ENCODE measurements at places on chromosomes 12 and 14.

DNA sequence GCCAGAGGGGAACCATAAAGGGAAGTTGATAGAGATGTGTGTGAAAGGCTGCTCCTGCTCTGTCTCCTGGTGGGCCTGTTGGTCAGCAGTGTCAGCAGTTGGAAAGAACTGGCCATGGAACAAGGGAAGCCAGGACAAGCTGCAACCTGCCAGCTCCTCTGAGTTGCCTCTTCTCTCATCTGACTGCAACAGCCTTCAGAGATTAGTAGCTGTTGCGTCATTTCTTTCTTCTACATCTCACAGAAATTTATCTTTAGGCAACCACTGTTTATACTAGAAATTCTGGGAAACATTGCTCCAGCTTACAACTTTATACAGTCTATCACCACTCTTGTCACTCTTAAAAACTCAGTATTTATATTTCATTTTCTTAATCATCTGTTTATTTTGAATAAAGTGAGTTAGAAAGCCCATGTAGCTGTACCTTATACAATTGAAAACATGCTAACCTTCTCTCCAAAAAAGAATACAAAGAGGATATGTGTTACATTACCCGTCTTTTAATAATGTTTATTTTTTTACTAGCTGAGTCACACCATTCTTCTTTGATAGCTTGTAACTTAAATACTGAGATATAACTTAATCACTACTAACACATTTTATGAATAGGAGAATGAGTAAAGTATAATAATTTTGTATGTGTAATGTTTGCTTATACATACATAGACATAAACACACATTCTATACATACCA lies 224.2 kb downstream of the LRFN5 start:
- DNase-seq: peak; percentile 35

DNA sequence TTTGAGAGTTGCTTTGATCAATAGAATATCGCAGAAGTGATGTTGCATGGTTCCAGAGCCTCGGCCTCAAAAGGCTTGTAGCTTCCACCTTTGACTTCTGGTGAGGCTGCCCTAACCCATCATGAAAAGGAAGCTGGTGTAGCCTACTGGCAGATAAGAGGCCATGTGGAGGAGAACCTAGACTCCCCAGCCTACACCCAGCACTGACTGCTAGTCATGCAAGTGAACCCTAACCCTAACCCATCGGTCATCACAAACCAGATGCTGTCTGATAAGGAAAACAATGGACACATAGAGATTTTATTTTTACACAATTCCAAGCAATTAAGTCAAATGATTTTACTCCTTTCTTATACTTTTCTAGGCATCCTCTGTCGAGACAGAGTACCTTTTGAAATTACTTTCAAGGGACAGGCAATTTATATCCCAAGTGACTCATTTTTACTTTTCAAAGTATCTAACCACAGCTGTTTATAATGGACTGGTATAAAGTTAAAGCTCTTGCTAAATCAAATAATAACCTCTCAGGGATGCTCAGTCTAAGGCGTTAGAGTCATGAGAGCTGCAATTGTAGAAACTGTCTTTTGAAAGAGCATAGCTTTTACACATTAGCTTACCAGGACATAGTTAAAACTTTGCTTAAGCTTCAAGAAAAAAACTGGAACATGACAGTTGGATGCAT lies 17.6 kb downstream of the PTPRB start:
- no peak for DNase-seq

- no peak for DNase-seq
Measured at GRCh38 chr12:33593753-33594152, 154.1 kb upstream of the SYT10 start.

DNA sequence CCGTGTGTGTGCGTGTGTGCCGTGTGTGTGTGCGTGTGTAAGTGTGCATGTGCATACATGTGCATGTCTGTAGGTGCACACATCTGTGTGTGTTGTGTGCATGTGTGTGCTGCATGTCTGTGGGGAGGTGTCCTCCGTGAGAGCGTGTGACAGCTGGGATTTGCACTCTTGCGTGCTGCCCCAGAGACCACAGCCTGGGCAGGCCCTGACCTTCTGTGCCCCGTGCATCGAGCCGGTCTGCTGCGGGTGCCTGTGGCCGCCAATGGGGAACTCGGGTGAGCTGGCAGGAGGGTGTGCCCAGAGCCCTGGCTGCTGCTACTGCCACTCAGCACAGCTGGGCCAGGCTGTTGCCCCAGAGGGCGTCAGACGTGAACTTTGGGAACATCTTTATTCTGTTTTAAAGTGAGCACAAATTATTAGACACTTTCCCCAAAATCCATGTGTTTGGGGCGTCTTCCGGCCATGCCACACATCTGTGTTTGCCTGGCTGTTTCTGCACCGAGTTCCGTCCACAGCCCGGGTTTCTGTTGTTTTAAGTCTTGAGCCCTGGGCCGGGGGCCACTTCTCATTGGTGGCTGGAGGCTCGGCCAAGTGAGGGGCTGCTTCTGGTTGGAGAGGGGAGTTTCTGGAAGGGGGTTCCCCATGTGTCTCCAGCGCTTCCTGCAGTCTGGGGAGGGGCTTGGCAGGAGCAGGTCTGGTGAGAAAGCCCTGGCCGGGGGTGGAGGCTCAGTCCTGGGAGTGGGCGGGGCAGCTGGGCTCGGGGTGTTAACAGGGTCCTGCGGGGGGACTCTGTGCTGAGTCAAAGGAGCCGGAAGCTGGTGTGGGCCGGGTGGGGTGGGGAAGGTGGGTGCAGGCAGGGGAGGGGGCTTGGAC lies 7.6 kb downstream of the CEP170B start:
- DNase-seq: no peak

- DNase-seq: no peak
Measured at GRCh38 chr14:68820999-68821683, 28.3 kb upstream of the ZFP36L1 start.

GRCh38 chr12:70422631-70423030 lies 56.5 kb downstream of the KCNMB4 start:
- DNase-seq: no peak

DNA sequence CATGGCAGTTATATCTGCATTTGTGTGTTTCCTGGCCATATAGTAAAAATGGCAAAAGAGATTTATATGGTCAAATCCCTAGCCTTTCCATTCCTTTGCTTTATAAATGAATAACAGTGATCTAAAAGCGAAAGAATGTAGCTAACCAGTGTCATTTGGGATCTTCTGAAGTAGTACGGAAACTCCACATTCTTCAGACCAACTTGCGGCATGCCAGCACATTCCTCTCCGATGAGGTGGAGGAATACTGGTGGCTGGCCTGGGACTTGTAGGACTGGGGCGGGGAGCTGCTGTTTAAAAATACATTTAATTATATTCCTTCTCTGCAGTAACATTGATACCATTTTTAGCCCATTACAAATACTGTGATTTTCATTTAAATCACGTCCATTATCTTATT lies 85.3 kb downstream of the SAMD4A start:
- peak; percentile 99 for DNase-seq

GRCh38 chr12:51591016-51591901 lies at the start of gene SCN8A:
TSS of gene SCN8A (plus strand) at chr12:51591233. CDS start at chr12:51662818, 71,585 bp downstream.
- peak; percentile 42 for DNase-seq

DNA sequence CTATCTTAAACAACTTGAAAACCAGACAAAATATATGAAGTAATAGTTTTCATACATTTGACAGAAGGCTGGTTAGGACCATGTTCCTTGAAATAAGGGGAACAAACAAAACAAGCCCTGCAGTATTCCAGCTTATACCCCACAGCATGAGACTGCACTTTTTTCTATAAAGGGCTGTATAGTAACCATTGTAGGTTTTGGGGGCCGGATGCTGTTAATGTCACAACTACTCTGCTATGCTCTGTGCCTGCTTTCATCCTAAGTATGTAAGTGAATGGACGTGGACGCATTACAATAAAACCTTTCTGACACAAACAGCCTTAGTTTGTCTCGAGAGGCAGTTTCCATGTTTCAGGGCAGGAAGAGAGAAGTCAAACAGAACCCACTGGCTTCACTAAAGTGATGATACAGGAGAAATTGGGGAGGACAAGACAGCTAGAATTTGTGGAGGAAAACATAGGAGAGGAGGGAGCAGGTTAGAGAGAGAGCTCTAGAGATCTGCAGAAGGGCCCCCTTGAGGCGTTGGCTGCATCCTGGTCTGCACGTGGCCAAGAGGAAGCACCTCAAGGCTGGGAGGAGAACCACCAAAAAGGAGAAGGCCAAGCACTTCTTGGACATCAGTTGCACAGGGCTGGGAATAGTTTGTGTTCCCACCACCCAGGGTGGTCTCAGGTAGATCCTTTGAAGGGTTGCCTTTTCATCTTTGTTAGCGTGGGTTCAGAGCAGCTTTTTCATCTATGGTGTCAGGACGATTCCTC lies 63.7 kb downstream of the TRAF3 start:
- DNase-seq: no peak

DNA sequence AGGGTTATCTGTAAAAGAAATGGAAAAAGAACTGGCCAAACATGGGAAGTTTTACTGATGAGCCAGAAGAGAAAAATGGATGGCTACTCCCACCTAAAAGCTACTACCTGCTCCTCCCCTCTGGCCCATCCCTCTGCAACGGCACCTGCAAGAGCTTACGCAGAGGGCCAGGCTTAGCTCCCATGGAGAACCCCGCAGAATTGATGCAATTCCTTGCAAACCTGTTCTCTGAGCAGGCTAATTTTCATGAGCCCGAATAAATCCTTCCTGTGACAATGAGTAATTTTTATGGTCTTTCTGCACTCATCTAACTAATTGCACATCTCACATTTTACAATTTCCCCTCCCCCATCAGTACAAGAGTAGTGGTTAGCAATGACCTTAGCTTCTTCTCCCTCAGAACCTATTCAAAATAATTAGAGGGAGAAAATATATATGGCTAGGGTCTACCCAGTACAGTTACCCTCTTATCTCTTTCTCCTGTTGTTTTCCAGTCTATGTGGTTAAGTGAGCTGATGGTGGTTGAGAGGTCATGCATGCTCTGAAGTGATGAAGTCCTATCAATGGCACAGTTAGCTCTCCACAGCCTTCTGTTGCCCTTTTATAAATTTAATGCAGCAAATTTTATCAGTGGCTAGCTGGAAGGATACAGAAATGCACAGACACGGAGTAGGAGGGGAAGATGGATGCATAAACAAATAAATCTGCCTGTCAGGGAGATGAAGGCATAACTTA lies 67.7 kb upstream of the NTF3 start:
- no peak for DNase-seq

GRCh38 chr14:68694516-68695235 lies 98.2 kb downstream of the ZFP36L1 start:
- no peak for DNase-seq

- DNase-seq: no peak
Measured at GRCh38 chr12:121295116-121295745, 1.3 kb downstream of the CAMKK2 start.

- no peak for DNase-seq
Measured at GRCh38 chr14:28999656-29000055, 233.1 kb downstream of the FOXG1 start.

GRCh38 chr12:12872934-12873275 lies 18.5 kb upstream of the GPRC5A start:
- DNase-seq: no peak

DNA sequence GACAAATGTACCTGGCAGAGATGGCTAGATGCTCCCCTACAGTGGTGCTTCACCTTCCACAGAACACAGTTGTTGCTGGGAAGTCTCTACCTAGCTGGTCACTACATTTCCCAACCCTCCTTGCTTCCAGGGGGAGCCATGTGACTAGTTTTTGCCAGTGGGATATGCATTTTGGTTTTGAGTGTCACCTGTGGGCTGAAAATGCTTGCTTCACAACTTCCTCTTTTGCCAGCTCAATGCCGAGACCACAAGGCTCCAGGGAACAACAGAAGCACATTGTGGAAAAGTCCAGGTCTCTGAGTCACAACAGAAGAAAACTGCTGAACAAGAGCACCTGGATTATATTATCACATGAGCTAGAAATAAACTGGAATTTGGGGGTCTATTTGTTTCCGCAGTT lies 48.5 kb upstream of the ARHGAP5 start:
- peak; percentile 44 for DNase-seq

DNA sequence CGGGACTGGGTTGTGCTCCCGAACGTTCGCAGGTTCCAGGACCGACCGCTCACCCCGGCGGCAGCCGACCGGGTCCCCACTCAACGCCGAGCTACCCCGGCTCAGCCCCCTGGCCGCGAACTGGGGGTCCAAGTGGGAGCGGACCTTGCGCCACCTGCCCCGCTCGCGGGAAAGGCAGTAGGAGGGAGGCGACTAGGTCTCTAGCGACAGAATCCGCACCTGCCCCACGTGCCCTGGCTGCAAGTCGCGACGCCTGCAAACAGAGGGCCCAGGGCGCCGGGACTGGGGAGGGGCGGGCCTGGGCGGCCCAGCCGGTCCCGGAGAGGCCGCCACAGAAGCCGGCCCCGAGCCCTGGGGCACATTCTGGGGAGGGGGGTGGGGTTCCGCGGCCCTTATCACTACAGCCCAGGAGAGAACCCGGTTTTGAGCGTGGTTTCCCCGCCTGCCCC lies 239.2 kb upstream of the CPNE8 start:
- no peak for DNase-seq

- no peak for DNase-seq
Measured at GRCh38 chr12:11508699-11509098, 113.3 kb upstream of the PRB2 start.

DNA sequence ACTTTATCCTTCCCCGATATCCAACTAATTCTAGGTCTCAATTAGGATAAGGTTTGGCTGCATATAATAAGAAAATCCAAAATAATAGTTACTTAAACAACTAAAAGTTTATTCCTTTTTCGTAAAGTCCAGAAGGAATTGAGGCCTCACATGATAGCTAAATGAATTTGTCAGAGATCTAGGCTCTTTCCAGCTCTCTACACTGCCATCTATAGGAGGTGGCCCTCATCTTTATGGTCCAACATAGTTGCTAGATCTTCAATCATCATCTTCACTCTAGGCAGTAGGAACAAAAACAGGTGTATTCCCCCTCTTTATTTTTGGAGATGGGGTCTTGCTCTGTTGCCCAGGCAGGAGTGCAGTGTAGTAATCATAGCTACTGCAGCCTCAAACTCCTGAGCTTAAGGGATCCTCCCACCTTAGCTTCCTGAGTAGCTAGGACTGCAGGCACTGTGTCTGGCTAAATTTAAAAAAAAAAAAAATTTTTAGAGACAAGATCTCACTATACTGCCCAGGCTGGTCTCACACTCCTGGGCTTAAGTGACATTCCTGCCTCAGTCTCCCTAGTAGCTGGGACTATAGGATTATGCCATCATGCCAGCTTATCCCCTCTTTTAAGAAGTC lies 46.5 kb upstream of the SAV1 start:
- DNase-seq: peak; percentile 15

GRCh38 chr12:50747817-50748216 lies 16.1 kb upstream of the ATF1 start:
- no peak for DNase-seq

- no peak for DNase-seq
Measured at GRCh38 chr12:82383930-82384552, 25.7 kb downstream of the METTL25 start.

GRCh38 chr14:104698688-104699425 lies 9.4 kb downstream of the INF2 start:
- DNase-seq: no peak

- DNase-seq: no peak
Measured at GRCh38 chr14:88765130-88765529, 27.6 kb downstream of the EML5 start.

GRCh38 chr14:50774542-50775267 lies 56.3 kb downstream of the NIN start:
- no peak for DNase-seq

GRCh38 chr12:108799401-108800243 lies 57.8 kb downstream of the SSH1 start:
- DNase-seq: no peak
